ENCODE measurements at places on chromosomes 11 and 22.

- DNase-seq: no peak
These were observed 33.9 kb downstream of the MAML2 start for GRCh38 chr11:96309016-96309642.

GRCh38 chr22:37230673-37231405 is 13.2 kb downstream of the RAC2 start:
- DNase-seq: peak; percentile 58

- DNase-seq: no peak
These were observed at the start of gene PRRG4 for GRCh38 chr11:32829680-32830412. Gene PRRG4 (plus strand): TSS chr11:32829927. CDS start chr11:32830530, 603 bp downstream.

DNA sequence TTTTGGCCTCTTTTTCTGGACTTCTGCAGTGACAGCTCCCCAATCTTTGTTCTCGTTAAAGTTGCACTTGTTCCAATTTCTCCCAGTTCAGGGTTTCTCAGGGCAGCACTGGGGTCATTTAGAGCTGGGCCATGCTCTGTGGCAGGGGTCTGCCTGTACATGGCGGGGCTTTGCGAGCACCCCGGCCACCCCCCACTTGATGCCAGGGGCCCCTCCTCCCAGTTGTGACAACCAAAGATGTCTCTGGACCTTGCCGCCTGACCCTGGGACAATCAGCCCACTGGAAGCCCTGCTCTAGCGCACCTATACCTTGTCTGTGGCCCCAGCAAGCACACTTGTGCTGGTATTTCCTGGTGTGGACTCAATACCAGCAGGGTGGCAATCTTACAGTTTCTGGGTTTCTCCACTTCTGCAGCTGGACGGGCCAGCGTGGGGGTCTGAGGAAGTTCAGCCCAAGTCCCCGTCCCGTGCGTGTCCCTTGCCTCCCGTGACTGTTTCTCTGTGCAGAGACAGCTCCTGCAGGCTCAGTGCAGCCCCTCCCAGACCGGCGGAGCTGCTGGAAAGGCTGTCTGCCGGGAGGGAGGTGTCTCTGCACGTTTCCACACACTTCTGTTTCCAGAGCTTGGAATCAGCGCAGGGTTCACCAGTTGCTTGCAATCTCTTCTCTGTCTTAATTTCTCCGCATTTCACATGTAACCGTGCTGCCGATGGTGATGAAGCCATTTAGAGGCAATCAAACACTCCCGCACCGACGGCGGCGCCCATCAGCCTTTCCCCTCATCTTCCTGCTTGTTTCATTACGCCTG is 1328.9 kb downstream of the BRD1 start:
- DNase-seq: no peak

GRCh38 chr11:29243616-29244015 is 773.2 kb downstream of the KCNA4 start:
- DNase-seq: no peak

GRCh38 chr11:61486779-61487178 is 21.8 kb upstream of the LRRC10B start:
- no peak for DNase-seq

DNA sequence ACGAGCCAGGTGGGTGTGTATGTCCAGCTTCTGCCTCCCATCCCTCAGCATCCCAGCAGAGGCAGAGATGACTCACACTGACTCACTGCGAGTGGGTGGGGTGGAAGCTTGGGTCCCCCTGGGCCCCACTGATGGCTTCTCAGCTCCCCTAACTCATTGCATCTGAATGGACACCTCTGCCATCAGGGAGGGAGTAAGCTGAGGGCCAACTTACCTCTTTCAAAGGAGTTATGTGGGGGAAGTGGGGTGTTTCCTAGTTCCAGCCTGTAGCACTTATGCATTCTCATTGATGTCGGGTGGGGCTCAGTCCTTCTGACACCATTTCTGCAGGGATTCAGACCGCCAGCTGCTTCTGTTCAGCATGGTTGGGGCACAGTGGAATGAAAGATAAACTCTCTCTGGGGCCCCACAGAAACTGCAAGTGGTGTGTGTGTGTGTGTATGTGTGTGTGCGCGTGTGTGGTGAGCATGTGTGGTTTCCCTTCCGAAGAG is 1425.8 kb downstream of the TBC1D22A start:
- no peak for DNase-seq

GRCh38 chr11:114102993-114103896 is 43.7 kb downstream of the ZBTB16 start:
- DNase-seq: no peak

DNA sequence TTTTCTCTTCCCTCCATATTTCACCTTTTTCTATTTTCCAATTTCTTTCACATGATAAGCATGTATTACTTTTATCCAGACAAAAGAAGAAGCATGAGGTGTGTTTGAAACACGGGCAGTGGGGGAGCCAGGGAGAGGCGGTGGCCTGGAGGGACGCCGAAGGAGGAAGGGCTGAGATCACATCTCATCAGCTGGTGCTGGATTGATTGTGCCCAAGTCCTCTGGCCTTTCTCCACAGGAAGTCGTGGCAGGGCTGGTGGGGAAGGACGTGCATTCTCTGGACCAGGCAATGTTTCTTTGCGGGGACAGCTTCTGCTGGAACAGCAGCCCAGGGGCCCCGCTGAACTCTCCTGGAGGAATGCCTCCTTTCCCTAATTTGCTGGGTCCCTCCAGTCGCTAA is 82.9 kb downstream of the MIAT start:
- no peak for DNase-seq

DNA sequence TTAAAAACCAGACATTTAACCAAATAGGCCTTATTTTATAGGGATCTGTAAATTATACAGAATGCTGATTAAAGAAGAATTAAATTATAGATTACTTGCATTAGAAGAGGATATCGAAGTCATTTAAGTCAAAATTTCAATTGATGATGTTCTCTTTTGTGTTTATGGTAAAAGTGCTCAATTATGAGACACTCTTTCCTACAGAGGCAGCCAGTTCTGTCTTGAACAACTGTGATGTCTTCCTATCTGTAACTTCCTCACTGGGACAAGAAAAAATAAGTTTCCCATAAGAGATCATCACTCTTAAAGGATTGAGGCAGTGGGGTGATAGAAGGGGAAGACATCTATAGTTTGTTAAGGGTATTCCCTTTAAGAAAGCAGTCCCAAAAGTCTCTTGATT is 613.5 kb downstream of the INSC start:
- no peak for DNase-seq

DNA sequence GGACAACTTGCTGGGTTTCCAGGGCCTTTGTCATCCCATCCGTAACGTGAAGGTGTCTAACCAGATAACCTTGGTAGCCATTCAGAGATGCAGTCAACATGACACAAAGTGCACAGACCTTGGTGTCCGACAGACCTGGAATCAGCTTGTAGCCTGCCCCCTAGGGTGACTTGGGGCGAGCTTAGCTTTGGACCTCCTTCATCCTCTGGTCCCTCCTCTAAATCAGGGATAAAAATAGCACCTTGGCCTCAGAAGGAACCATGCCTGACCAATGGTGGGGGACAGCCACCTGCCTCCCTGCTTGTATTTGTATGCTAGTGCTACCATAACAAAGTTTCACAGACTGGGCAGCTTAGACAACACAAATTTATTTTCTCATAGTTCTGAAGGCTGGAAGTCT is 3.7 kb downstream of the SNRPD3 start:
- DNase-seq: no peak

DNA sequence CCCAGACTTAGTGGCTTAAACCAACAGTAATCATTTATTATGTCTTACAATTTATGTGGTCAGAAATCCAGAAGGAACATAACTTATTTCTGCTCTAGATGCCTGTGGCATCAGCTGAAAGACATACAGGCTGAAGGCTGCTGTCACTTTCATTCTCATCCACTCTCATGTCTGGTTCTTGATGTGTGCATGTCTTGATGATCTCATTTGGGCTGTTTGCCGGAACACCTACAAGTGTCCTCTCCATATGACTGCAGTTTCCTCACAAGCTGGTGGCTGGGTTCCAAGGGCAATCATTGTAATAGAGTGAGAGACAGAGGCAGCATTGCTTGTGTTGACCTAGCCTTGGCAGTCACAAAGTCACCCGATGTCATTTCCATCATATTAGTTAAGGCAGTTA is 1375.9 kb upstream of the RAG2 start:
- DNase-seq: no peak

GRCh38 chr22:21972293-21972779 is 10.3 kb downstream of the TOP3B start:
- DNase-seq: peak; percentile 21

GRCh38 chr11:128936606-128937251 is 5.9 kb downstream of the TP53AIP1 start:
- DNase-seq: no peak

GRCh38 chr11:46141597-46141996 is 20.3 kb upstream of the PHF21A start:
- no peak for DNase-seq

DNA sequence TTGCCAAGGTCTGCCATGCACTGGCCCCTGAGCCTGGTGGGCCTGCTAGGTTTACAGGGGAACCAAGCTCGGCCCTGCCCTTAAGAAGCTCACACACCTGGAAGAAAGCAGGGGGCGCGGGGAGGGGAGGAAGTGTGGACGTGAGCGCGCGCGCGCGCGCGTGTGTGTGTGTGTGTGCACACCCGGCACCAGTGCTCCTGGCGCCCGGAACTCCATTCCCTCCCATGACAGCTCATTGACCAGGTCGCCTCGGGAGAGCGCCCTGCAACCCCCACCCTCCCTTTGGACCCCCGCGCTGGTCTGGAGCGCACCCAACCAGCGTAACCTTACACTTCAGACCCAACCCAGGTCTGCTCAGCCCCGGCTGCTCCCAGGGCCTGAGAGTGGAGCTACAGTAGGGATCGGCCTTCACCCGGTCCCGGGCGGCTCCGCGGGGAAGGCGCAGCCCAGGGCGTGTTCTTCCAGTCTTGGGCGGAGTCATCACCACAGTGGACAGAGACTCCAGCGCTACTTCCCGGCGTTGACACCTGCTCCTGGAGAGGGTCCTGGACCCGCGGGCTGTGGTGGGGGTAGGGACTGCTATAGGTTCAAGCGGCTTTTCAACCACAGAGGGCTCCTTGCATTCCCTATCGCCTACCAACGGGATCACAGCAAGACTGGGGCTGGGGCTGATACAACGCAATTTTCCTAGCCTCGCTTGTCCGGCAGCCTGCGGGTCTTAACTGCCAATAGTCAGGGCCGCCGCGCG is 1.5 kb downstream of the GALNT18 start:
- DNase-seq: no peak

- no peak for DNase-seq
These were observed 4.6 kb downstream of the OR4C45 start for GRCh38 chr11:50037251-50037650.

GRCh38 chr11:120068114-120068573 is 69.8 kb downstream of the TRIM29 start:
- no peak for DNase-seq

DNA sequence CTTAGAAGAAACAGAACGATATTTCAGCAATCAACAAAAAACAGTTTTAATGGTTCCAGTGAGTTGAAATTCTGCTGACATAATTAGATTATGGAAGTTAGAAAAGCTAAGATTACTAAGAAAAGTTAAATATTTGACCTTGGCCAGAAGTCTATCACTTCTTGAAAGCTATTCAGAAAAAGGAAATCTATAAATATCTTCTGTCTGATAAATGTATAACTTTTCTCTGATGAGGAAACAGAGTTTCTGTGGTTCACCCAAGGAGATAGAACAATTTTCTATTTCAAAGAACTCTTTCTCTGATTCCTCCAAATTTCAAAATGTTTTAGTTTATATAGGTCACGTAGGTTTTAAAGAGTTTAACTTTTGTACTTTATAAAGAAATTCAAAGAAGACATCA is 438.4 kb upstream of the CHORDC1 start:
- no peak for DNase-seq

GRCh38 chr11:120599816-120600420 is 88.4 kb downstream of the GRIK4 start:
- no peak for DNase-seq

- no peak for DNase-seq
These were observed 27.6 kb downstream of the RIBC2 start for GRCh38 chr22:45441138-45441537.

- no peak for DNase-seq
These were observed 27.8 kb upstream of the MYH9 start for GRCh38 chr22:36415415-36416168.

DNA sequence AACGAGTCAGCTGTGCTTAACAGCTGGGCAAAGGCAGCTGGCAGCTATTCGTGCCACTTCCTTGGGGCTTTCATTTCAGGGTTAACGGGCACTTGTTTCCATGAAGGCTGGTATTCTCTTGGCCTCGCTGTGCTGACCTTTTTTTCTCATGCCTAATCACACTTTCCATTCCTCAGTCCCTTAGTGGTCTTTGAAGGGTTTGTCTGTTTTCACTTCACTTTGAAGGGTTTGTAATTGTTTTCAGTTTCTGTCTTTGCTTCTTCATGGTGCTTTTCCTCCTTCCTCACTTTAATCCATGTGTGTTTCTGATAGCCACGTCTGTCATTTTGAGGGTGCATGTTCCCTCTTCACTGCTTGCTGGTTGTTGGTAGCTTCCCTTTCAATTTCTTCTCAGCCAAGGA is 24.6 kb downstream of the PPIL2 start:
- no peak for DNase-seq

- DNase-seq: no peak
These were observed 35.9 kb downstream of the KCNQ1OT1 start for GRCh38 chr11:2663915-2664314.

- DNase-seq: no peak
These were observed 838 bp downstream of the FKBP2 start for GRCh38 chr11:64241491-64242374.

DNA sequence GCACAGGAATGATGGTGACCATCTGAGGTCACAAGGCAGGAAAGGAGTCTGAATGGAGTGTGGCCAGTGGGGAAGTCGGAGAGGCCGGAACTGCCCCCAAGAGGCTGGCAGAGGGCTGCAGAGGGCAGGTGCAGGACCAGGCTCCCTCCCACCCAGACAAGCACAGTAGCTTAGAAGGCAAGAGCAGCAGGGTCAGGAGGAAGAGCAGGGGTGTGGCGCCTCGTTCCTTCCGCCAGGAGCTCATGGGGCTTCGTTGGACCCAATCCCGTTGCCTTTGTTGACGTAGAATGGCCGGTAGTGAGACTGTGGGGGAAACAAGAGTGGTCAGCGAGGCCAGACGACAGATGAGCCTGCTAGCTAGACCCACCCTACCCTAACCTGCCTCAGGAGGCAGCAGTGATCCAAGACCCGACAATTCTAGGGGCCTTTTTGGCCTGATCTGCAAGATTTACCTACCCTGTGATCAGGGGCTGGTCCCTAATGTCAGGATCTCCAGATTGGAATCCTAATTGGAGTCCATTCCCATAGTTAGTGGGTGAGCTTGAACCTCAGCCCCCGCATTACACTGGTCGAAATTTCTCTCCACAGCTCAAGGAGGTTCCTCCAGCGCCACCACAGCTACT is 25.6 kb downstream of the TRIM29 start:
- DNase-seq: no peak

Measured in activated naive CD8-positive, alpha-beta T cell treated with anti-CD3 and anti-CD28 coated beads, Interleukin-2, amount 50 U/mL, for 16 hours (primary cell).